CD4-positive, CD25-positive, alpha-beta regulatory T cell (primary cell): ENCODE measurements at places on chromosomes 13 and 19. TPM values are rescaled to one million over a fixed set of nuclear protein-coding genes. Genes with fewer than 3 reads are reported as not detected.

DNA sequence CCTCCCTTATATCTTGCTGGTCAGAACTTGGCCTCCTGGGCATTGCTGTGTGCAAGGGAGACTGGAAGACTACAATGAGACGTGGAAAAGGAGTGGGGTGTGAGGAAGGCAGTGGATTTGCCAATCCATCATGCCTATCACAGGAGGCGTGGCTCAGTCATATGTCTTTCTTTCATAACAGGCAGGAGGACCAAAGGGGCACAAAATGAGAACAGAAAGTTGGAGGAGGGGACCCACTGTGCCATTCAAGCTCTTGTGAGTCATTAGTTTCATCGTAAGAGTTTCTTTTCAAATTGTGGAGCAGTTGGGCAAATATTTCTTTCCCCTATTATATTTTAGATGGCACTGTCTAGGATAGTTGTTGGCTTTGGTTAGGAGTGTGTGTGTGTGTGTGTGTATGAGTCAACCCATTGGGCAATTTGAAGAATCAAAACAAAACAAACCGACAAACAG lies 471.5 kb downstream of the TSHZ3 start:
- DNase-seq, result no peak

GRCh38 chr13:45584816-45585215 lies 30.7 kb downstream of the ERICH6B start:
- no peak for DNase-seq

GRCh38 chr19:931860-932647 lies 6.2 kb downstream of the ARID3A start:
- no peak for DNase-seq

DNA sequence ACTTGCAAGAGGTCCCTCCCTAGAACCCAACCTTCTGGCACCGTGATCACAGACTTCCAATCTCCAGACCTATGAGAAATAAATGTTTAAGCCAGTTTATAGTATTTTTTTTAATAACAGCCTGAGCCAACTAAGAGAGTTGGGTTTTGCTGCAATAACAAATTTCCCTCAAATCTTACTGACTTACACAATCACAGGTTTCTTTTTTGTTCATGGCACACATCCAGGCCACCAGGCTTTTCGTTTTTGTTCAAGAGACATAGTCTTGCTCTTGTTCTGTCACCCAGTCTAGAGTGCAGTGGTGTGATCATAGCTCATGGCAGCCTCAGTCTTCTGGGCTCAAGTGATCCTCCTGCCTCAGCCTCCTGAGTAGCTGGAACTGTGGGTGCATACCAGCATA lies 2.0 kb upstream of the SELENOV start:
- no peak for DNase-seq

- DNase-seq, result no peak
Measured at GRCh38 chr13:21956666-21957065, 285.8 kb downstream of the FGF9 start.

Gene SIX5
- 1.3 TPM for total RNA-seq
